ENCODE measurements at places on chromosomes 2 and 18.

DNA sequence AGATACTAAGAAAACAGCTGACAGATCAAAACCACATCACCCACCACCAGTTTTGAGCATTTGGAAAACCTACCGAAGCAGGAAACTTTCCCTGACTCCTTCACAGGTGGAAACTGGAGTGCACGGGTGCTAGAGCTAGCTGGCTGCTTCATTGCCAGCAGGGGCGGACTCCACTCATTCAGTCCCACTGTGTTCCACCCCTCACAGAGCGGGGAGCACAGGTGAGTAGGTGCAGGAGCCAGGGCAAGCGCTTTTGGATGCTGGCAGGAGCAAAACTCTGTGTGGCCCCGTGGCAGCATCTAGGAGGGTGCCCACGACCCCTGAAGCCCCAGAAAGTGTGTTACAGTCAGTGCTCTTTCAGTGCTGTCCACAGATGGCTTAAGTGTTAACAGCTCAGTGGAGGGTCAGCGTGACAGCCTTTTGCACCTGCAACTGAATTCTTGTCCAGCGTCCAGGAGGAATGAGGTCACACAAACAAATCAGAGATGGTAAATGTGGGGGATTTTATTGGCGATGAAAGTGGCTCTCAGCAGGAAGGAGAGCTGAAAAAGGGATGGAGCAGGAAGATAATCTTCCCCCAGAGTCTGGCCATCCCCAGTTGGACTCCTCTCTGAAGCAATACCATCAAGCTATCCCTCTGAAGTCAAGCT lies 71.1 kb downstream of the TMEM163 start:
- DNase-seq: no peak

GRCh38 chr2:17780546-17780945 lies 26.6 kb downstream of the GEN1 start:
- DNase-seq: no peak

GRCh38 chr18:35143622-35144596 lies 96.9 kb upstream of the ZNF397 start:
- DNase-seq: peak; percentile 80

DNA sequence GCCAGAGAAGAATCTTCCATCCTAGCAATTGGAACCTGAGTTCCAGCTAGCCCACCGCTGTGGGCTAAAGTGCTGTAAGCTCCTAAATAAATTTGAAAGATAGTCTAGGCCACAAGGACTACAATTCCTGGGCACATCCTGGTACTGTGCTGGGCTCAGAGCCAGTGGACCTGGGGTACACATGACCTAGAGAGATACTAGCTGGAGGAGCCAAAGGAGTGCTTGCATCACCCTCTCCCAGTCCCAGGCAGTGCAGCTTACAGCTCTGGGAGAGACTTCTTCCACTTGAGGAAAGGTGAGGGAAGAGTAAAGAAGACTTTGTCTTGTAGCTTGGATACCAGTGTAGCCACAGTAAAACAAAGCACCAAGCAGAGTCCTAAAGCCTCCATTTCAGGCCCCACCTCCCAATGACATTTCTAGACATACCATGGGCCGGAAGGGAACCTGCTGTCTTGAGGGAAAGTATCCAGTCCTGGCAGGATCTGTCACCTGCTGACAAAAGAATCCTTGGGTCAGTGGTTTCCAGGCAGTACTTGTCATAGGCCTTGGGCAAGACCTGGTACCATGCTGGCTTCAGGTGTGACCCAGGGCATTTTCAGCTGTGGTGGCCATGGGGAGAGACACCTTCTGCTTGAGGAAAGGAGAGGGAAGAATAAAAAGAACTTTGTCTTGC lies 89.5 kb downstream of the TMEM185B start:
- DNase-seq: no peak

All from NCI-H2081 (cell line).